ENCODE measurements at places on chromosomes 1 and 21. TPM values are rescaled to one million over a fixed set of nuclear protein-coding genes. Genes with fewer than 3 reads are reported as not detected.

DMRTA2 gene
- total RNA-seq = not detected

DNA sequence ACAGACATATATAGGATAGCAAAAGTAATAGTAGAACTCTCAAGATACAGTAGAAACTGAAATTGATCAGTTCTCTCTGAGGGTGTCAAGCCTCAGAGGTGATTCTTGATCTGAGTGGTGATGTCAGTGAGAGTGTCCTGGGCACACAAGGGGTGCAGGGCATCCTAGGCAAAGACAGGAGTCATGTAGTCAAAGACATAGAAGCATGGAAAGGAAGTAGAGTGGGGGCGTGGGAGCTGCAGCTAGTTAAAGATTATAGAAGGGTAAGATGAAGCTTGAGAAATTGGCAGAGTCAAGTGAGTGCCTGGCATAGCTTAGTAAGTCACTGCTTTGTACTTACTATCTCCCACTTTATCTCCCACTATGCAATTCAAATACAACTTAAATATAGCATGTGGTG lies 22.8 kb downstream of the CDC7 start:
- DNase-seq = no peak

PTPRU gene
- total RNA-seq = 14.3 TPM

GRCh38 chr1:176602388-176603004 lies 139.5 kb downstream of the PAPPA2 start:
- no peak for DNase-seq

ATP6V1G3 gene
- total RNA-seq = not detected

- no peak for DNase-seq
Observed at GRCh38 chr1:151820940-151821339, 10.7 kb downstream of the RORC start.

PLA2G2D gene
- total RNA-seq = not detected

- no peak for DNase-seq
Observed at GRCh38 chr1:223620297-223620897, 45.1 kb downstream of the CAPN8 start.

DNA sequence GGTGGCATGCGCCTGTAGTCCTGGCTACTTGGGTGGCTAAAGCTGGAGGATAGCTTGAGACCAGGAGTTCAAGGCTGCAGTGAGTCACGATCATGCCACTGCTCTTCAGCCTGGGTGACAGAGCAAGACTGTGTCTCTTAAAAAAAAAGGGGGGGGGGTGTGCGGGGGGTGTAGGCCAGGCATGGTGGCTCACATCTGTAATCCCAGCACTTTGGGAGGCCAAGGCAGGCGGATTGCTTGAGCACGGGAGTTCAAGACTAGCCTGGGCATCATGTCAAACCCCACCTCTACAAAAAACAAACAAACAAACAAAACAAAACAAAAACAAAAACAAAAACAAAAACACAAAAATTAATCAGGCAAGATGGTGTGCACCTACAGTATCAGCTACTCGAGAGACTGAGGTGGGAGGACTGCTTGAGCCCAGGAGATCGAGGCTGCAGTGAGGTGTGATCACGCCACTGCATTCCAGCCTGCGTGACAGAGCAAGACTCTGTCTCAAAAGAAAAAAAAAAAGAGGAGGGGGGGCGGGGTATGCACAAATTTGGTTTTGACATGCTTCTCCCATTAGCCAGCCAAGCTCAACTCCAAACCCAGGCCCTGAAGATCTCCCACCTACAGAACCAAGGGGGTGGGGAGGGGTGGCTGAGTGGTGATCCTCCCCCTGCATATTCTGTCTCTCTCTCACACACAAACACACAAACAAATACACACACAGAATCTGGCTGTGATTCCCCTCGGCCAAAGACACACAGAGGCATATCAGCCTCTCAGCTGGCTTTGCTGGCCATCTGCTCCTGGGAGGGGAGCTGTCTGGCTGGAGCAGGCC lies 3.1 kb downstream of the PTAFR start:
- no peak for DNase-seq

- no peak for DNase-seq
Observed at GRCh38 chr1:18721041-18721440, 90.4 kb downstream of the PAX7 start.

- DNase-seq = no peak
Observed at GRCh38 chr1:198361237-198361767, 179.2 kb downstream of the ATP6V1G3 start.

PWP2 gene
- total RNA-seq = 4.5 TPM

DNA sequence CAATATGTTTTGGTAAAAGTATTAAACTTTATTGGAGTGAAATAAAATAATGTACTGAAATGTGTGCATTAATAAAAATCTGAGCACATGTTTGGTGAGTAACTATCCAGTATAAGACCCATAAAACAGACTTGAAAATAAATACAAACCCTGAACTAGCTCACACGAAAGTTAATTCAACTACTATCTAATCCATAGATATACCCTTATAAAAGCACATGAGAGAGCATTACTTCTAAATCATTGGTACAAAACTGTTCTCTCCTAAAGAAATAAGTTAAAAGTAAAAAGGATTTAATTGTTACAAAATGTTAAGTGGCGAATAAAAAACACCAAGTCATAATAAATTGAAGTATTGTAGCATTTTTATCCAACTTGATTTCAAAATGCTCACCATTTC lies 295.6 kb downstream of the PTPRC start:
- DNase-seq = no peak

SYT14 gene
- total RNA-seq = not detected

- no peak for DNase-seq
Observed at GRCh38 chr1:71828431-71829012, 453.8 kb downstream of the NEGR1 start.

DNA sequence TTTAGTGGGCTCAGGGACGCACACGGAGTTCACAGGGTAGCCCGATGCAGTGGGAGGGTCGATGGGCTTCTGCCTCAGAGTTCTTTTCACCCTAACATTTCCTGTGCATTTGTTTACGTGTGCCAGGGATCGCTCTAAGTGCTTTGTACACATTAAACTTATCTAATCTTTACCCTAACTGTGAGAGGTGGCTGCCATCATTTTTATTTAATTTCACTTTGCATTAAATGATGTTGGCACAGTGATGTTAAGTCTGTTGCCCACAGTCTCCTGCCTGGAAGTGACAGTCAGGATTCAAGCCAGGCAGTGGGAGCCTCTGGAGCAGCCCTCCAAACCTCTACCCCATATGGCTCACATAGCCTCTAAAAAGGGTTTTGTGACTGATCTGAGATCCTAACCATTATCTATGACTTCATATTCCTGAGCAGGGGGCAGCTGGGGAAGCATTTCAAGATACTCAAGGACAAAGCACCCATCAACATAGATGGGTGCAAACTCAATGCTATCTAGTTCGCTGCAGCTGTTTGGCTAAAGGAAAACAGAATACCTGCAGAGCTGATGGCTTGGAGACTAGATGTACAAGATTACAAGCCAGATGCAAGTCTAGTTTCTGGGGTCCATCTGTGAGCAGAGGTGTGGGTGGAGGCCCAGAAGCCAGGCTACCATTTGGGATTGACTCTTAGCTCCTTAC lies 303.8 kb downstream of the DISC1 start:
- DNase-seq = no peak

DNA sequence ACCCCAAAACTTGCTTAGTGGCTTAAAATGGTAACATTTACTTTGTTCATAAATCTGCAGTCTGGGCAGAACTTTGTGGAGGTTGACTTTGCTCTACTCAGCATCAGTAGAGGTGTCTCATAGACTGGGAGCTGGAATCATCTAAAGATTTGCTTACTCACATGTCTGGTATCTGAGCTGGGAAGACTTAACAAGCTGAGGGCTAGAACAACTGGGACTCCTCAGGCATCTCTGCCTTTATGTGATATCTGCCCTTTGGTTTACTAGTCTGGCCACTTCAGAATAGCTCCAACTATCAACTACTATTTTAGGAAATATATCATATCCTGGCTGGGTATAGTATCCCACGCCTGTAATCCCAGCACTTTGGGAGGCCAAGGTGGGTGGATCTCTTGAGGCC lies 82.5 kb downstream of the C4BPA start:
- DNase-seq = no peak

USH2A gene
- not detected for total RNA-seq

IL22RA1 gene
- total RNA-seq = 13.8 TPM

GRCh38 chr1:40313329-40313957 lies 3.6 kb downstream of the COL9A2 start:
- DNase-seq = no peak

ELF3 gene
- total RNA-seq = 623 TPM

DNA sequence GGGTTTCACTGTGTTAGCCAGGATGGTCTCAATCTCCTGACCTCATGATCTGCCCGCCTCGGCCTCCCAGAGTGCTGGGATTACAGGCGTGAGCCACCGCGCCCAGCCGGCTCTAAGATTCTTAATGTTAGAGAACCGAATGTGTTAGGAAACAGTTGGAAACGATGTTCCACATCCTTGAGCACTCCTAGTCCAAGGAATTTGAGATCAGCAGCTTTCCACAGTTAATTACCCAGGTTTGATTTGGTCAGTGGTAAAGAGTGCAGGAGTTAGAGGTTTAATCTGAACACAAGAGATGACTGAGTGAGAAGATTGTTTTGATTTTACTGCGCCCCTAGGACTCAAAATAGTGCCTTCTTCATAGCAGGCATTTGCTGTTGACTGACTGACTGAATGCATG lies 75.9 kb upstream of the BMP8A start:
- DNase-seq = no peak

- no peak for DNase-seq
Observed at GRCh38 chr1:52792036-52792435, 50.5 kb upstream of the ZYG11A start.

PTAFR gene
- 2.4 TPM for total RNA-seq

RNU1-1 gene
- 2,195 TPM for total RNA-seq

- DNase-seq = no peak
Observed at GRCh38 chr1:115296981-115297380, 41.1 kb downstream of the NGF start.

GRCh38 chr21:15134701-15135470 lies 70.1 kb upstream of the NRIP1 start:
- peak; percentile 75 for DNase-seq

OR2T35 gene
- total RNA-seq = not detected

- no peak for DNase-seq
Observed at GRCh38 chr1:210231846-210232510, 618 bp upstream of the SERTAD4 start.

DNA sequence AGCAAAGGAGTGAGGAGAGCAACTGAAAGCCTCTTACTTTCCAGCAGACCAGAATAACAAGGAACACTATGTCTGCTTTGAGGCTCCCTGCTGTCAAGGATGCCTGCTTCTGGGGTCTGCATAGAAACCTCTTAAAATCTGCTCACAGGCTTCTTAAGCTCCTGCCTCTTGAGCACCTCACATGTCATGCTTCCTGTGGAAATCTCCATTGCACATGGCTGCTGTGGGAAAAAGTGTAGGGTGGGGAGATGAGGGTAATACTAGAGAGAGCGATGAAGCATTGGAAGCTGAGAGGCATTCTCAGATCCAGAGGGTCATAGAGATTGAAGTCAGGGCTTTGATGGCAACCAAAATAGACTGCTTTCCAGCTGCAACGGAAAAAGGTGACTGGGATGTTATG lies 6.2 kb upstream of the HLX start:
- DNase-seq = no peak

GRCh38 chr1:155529109-155529508 lies 33.5 kb downstream of the ASH1L start:
- no peak for DNase-seq

GPR153 gene
- total RNA-seq = 20.4 TPM

- DNase-seq = no peak
Observed at GRCh38 chr21:42263591-42264131, 44.7 kb downstream of the ABCG1 start.

DNA sequence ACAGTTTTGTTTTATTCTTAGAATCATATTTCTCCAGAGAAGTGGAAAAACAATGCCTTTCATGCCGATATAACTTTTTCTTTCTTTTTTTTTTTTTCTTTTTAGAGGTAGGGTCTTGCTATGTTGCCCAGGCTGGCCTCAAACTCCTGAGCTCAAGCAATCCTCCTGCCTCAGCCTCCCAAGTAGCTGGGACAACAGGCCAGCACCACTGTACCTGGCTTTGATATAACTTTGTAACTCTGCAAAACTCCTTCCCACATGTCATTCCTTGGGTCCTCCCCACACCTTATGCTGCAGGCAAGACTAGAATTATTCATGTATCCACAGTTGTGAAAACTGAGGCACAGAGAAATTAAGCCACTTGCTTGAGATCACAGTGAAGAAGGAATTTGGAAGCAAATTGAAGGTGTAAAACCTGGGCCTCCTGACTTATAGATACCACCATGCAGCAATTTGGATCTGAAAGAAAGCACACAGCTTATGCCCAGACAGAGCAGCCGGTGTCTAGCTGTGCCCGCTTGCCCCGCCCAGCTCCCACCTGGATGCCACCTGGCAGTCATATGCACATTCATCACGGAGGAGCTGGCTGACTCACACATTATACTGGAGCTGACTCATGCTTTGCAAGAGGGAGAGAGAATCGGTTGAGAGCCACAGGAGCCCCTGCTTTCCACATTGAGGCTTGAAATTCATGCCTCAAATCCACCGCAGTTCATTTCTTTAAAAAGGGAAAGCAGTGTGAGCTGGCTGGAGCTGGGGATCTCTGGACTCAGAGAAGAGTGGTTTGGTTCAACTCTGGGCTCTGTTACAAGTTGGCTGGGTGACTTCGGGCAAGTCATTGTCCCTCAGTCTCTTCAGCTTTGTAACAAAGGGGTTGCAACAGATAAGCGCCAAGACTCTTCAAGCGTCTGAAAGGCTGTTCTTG lies 8.3 kb upstream of the SLC2A1 start:
- peak; percentile 79 for DNase-seq

DNA sequence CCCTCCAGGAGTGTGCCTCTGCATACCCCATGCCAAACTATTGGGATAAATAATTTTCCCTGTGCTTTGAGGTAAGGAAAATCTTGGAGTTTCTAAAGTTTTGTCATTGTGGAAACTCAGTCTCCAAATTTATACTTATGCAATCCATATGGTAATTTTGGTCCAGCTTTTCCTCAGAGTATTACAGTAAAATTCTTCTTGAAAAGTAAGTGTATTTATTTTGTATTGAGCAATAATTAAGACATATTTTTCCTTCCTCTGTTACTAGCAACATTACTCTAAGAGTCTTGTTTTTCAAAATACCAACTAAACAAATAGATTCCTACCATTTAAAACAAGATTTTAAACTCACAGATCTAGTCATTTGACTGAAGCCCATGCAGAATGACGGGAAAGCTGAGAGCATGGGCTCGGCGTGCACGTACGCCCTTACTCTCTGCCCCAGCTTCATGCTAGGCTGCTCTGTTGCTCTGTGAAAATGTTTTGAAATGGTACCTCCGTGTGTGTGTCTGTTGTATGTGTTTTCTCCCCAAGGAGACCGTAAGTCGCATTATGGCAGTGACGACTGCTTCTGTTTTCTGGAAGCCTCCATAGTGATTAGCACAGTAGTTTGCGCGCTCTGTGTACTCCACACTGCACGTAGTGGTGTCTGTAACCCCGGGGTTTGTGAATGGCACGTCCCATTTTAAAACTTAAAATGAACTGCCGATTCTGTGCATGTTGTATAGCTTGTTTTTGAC lies 165.3 kb downstream of the SDCCAG8 start:
- no peak for DNase-seq

CFHR1 gene
- not detected for total RNA-seq

SLAMF7 gene
- 12.7 TPM for total RNA-seq
